ENCODE measurements at places on chromosomes 2 and 18.

GRCh38 chr2:20141806-20142205 lies 83.1 kb downstream of the SDC1 start:
- DNase-seq, result no peak

DNA sequence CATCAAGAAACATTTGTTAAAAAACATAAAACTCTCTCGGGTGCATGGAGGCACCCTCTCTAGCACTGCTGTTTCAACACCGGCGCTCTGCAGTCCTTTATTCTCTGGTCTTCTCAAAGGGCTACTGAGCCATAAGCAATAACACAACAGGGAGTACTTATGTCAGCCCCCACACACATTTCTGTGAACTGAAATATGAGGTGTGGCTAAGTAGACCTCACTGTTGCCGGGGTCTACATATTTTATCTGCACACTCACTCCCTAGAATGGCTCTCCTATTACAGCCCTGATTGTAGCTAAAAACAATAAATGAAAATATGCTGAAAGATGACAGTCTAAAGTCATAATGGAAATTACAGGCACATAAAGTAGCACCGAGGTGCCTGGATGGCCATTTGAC lies 235.1 kb downstream of the GRB14 start:
- no peak for DNase-seq

GRCh38 chr2:183604065-183604464 lies 479.8 kb downstream of the NUP35 start:
- DNase-seq, result no peak

DNA sequence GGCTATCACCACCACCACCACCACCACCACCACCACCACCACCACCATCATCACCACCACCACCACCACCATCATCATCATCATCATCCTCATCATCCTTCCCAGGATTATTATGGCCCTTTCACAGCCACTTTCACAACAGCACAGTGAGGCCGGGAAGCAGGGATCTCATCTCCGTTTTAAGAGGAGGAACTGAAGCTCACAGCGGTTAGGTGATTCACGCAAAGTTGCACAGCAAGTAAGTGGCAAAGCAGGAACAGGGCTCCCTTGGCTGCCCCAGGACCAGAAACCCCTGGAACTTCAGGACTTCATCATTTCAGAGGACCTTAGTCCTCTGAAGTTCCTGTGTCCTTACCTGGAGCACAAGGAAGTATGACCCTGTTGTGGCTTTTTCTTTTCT lies 26.8 kb downstream of the MRPL35 start:
- DNase-seq, result no peak

- no peak for DNase-seq
These were observed 170.0 kb downstream of the ALK start for GRCh38 chr2:29751390-29751789.

DNA sequence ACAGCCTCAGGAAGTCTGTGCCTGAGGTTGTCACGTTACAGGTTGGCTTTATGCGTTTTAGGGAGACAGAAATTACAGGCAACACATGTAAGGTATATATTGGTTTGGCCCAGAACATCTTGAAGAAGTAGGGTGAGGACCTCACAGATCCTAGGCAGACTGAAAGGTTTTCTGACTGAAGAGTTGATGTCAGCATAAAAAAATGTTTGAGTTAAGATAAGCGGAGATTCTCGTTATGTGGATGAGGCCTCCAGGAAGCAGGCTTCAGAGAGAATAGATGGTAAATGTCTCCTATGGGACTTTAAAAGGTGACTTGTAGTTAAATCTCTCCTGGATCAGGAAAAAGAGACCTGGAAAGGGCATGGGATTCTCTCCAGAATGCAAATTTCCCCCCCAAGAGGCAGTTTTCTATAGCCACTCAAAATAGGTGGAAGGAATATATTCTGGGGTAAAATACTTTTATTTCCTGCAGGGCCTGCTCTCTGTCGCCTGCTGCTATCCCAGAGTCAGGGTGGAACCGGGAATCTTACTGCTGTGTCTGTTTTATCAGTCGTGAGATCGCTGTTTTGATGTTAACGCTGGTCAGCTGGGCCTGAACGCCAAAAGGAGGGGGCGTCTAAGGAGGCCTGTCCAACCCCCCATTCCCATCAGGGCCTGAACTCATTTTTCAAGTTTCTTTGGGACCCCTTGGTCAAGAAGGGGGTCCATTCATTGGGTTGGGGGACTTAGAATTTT lies 171.1 kb downstream of the HDAC4 start:
- DNase-seq, result no peak

DNA sequence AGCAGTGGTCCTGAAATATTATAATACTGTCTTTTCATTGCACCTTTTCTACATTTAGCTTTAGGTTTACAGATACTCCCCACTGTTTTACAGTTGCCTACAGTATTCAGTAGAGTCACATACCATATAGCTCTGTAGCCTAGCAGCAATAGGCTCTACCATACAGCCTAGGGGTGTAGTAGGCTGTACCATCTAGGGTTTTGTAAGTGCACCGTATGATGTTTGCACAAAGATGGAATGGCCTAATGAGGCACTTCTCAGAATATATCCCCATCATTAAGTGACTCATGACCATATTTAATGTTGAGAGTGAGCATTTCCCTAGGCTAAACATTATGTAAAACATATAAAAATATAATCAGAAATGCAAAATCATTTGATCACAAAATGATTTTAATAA lies 511.3 kb upstream of the RAB12 start:
- DNase-seq, result no peak

DNA sequence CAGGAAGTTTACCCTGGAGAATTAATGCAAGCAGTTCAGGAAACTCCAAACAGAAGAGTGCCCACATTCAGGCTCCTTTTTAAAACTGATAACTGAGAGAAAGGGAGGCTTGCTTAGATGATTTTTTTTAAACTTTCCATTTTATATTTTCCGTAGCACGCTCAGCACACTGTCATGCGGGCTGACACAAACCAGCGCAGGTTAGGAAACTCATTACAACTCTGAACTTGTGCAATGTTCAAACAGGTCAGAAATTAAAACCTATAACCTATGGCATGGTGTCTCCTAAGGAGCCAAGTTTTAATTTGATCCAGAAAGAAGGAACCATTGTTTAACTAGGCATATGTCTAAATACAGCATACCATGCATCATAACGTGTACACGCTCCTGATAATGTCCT lies 117.7 kb upstream of the SMIM21 start:
- no peak for DNase-seq

DNA sequence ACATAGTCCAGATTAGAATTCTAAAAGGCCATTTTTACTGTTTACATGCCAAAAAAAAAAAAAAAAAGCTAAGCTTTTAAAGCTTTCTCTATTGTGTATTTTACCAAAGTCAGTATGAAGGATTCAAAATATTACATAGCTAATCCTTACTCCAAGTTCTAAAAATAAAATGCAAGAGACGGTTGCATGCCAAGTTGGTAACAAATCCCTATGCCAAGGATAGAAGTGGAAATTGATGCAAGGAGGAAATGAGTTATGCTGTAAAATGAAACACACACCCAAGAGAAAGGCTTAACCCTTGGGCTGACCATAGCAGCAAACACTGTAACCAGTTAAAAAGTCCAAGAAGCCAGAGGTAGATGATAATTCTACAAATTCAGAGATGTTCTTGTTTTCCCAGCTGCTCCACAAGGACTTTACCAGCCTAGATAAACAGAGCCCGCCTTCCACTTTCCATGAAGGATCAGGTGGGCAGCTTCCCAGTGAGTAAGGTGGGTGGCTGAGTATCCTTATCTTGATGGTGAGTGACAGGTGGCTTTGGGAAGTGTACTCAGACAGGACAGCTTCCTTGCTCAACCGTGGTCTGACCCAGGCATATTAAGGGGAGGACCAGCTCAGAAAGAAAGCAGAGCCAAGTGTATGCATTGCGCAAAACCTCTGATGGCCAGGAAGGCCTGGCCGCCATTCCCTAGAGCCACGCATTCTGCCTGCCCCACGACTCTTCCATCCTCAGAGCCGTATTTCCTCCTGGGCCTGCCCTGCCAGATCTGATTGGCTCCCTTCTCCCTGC lies 34.4 kb downstream of the ATP8B1 start:
- peak; percentile 11 for DNase-seq

DNA sequence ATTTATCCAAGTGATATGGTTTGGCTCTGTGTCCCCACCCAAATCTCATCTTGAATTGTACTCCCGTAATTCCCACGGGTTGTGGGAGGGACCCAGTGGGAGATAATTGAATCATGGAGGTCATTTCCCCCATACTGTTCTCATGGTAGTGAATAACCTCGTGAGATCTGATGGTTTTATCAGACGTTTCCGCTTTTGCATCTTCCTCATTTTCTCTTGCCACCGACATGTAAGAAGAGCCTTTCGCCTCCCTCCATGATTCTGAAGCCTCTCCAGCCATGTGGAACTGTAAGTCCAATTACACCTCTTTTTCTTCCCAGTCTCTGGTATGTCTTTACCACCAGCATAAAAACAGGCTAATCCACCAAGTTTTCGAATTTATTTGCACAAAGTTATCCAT lies 20.3 kb upstream of the CHST10 start:
- no peak for DNase-seq

DNA sequence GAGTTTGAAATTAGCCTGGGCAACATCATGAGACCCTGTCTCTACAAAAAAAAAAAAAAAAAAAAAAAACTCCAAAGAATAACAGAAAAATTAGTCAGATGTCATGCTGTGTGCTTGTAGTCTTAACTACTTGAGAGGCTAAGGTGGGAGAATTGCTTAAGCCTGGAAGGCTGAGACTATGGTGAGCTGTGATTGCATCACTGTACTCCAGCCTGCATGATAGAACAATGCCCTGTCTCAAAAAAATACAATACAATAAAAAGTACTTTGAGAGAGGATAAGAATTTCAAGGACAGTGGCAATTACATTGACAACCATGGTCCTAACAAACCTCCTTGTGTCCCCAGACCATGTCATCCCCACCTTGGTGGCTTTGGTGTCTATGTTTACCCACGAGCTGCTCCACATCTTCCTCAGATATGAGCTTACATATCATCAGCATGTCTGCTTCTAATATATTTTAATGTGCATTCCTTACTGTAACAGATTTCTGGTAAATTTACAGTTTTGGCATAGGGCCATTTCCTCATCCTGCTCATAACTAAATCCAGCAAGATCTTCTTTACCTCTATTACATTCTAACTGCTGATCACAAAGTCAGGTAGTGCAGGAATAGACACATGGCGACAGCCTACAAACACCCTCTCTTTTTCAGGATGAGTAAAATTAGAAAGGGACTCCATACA lies 437.7 kb upstream of the HNRNPA3 start:
- DNase-seq, result no peak

DNA sequence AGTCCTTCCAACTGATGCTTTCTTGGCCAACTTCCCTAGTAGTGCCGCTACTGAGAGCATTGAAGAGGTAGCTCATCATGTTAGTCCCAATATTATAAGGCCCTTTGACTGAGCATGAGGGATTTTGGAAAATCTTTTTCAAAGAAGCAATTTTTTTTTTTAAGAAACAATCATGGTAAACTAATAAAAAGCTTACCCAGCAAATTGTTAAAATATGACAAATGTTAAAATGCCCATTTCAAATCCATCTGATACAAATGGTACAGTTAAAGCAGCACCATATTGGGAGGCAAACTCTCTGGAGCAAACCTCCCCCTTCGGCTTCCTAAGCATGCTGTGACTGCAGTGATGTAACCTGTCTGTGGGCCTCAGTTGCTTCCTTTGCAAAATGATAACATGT lies 135.6 kb downstream of the RTN4 start:
- no peak for DNase-seq

- no peak for DNase-seq
These were observed 166.2 kb downstream of the PHLPP1 start for GRCh38 chr18:62881509-62882016.

GRCh38 chr2:126894082-126894481 lies 4.6 kb upstream of the TEX51 start:
- no peak for DNase-seq

DNA sequence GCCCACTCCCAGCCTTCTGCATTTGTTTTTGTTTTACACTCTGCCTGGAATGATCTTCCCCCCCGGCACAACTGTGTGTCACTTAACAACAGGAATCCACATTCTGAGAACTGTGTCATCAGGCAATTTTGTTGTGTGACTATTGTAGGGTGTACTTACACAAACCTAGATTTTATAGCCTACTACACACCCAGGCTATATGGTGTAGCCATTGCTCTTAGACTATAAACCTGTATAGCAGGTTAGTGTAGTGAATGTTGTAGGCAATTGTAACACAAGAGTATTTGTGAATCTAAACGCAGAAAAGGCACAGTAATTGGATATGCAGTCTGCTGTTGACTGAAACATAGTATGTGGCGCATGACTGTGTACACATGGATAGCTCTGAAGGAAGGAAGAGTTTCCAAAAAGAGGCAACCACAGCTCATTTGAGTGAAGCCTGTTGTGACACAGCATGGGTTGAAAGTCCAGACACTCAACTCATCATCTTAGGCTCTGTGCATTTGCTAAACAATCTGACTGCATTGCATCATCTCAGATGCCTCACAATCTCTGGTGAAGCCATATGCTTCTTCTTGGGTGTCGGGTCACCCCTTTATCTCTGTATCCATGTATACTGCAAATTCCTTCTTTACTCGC lies 506.6 kb upstream of the SPHKAP start:
- DNase-seq, result no peak

- no peak for DNase-seq
These were observed 359.3 kb downstream of the RIT2 start for GRCh38 chr18:42756214-42756613.

- no peak for DNase-seq
These were observed 32.3 kb downstream of the PTPN2 start for GRCh38 chr18:12851716-12852115.

DNA sequence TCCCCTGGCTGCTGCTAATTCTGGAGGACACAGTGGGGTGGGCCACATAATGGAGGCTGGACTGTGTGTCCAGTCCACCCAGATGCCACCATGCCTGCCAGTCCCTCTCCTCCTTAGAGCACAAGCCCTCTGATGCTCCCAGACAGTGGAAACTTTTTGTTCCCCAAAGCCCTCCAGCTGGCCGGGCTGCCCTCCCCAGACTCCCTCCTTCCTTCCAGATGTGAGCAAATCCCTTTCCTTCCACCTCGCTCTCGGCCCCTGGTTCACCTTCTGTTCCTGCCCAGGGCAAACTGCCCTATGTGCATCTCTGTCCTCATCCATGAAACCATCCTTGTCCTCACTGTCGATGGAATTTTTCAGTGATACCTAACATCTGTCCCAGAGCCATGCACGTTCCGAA lies 33.9 kb downstream of the LRRFIP1 start:
- no peak for DNase-seq

DNA sequence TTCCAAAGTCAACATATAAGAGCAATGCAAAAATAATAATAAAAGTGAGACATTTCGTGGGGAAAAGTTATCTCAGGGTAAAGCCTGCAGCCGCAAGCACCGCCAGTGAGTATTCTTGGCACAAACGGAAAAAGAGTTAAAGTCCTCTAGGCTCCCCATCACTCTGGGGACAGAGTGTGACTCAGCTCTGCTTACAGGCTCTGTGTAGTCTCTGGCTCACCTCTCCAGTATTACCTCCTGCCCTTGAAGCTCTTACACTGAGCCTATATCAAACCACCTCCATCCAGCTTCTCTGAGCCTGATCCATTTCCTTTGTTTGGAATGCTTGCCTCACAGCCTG lies 55.5 kb downstream of the MTHFD2 start:
- no peak for DNase-seq

- DNase-seq, result no peak
These were observed 6.0 kb downstream of the ERBB4 start for GRCh38 chr2:212532585-212532984.

- no peak for DNase-seq
These were observed 1282.8 kb upstream of the ACVR2A start for GRCh38 chr2:146561996-146562395.

GRCh38 chr2:138018866-138019688 lies 54.8 kb downstream of the HNMT start:
- DNase-seq, result no peak

- no peak for DNase-seq
These were observed 613.2 kb upstream of the ACVR2A start for GRCh38 chr2:147231607-147232006.

All from NCI-H187 treated with DMSO at 0.1 percent for 48 hours (cell line).